Activated CD4-positive, alpha-beta memory T cell treated with anti-CD3 and anti-CD28 coated beads for 36 hours (primary cell): ENCODE measurements at places on chromosomes 2 and 18.

- DNase-seq, result no peak
Observed at GRCh38 chr2:229636571-229636970, 77.8 kb downstream of the DNER start.

GRCh38 chr2:172227719-172228118 lies 125.0 kb upstream of the DLX2 start:
- no peak for DNase-seq

DNA sequence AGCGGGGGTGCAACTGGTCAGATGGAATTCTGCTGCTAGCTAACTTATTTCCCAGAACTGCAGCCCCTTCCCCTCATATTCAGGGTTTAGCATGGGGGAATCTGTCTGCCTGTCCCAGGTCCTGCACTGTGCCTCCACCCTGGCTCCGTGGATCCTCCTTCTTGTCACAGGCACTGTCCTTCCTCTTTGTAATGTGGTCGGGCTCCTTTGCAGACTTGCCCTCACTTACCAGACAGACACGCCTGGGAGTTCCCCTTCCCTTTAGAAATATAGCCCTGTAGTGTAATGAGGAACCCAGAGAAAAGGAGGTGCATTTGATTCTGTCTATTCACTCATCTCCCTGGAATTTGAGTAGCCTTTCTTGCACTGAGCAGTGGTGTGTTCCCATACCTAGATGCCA lies 108.7 kb downstream of the TRIM43 start:
- DNase-seq, result no peak

DNA sequence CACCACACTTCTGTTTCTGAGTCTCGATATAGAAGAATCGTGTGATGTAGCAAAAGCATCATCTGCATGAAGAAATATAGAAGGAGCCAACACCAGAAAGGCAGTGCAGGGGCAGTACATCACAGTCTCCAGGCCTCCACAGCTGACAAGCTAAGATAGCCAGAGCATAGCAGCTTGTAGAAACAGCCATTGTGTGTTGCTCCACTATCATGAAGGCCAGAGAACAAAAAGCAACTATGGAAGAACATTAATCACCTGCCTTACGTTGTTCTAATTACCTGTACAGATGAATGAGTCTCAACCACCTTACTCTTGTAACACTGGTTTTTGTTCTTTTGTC lies 129.0 kb downstream of the RND3 start:
- DNase-seq, result no peak

- no peak for DNase-seq
Observed at GRCh38 chr2:237195396-237196120, 109.9 kb downstream of the COPS8 start.

GRCh38 chr18:627231-627630 lies 30.2 kb upstream of the TYMS start:
- DNase-seq, result no peak
